ENCODE measurements at places on chromosomes 6 and 20. TPM values are rescaled to one million over a fixed set of nuclear protein-coding genes. Genes with fewer than 3 reads are reported as not detected.

DNA sequence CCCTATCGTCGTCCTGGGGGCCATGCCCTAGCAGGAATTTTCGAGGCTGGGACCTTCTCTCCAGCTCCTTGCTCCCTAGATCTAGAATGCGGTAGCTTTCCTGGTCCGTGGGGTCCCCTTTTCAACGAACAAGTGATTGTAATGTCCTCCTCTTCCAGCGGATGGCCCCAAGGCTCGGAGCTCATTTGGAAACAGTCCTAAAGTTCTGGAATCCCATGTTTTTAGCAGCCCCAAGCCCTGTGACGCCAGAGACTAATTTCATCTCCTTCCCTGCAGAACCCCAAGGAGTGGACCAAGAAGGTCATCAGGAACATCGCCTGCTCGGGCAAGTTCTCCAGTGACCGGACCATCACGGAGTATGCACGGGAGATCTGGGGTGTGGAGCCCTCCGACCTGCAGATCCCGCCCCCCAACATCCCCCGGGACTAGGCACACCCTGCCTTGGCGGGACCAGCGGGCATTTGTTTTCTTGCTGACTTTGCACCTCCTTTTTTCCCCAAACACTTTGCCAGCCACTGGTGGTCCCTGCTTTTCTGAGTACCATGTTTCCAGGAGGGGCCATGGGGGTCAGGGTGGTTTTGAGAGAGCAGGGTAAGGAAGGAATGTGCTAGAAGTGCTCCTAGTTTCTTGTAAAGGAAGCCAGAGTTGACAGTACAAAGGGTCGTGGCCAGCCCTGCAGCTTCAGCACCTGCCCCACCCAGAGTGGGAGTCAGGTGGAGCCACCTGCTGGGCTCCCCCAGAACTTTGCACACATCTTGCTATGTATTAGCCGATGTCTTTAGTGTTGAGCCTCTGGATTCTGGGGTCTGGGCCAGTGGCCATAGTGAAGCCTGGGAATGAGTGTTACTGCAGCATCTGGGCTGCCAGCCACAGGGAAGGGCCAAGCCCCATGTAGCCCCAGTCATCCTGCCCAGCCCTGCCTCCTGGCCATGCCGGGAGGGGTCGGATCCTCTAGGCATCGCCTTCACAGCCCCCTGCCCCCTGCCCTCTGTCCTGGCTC lies 48.5 kb downstream of the PYGB start:
- no peak for DNase-seq
- peak overlapping the region; percentile 80 for H3K27ac ChIP-seq
- H3K27me3 ChIP-seq: no peaks in the 10 kb centered on the region
- H3K36me3 ChIP-seq: no peaks in the 10 kb centered on the region

- peaks cover 27% of the 10 kb centered on the region for H3K4me1 ChIP-seq
- H3K27ac ChIP-seq: peak within 1 kb of the TSS; percentile 97
- DNase-seq: peak; percentile 98
- no peaks in the 10 kb centered on the region for H3K27me3 ChIP-seq
- no peaks in the 10 kb centered on the region for H3K36me3 ChIP-seq
Observed at GRCh38 chr6:89352278-89353117, at the start of gene UBE2J1. TSS of gene UBE2J1 (minus strand) at chr6:89352722. CDS start at chr6:89352569, 153 bp downstream.

- no peak overlapping the region for H3K27ac ChIP-seq
- H3K36me3 ChIP-seq: no peaks in the 10 kb centered on the region
Observed at GRCh38 chr6:41649596-41649995, 11.3 kb downstream of the MDFI start.

DNA sequence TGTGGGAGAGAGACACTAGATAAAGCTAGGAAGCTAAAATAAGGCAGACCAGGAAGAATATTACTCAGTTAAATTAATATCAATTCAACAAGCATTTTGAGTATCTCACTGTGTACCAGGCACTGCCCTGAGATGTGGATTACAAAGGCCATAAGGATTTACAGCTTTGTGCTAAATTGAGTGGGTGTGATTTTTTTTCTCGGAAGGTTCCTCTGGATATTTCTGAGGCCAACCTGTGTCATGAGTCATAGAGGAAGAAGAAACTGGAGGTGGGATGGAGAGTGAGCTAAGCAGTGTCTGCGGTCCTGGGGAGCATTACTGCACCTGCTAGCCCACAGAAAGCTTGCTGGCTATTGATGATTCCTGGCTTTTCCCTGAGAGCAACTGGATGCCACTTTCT lies 135.2 kb downstream of the RFPL4B start:
- no peaks in the 10 kb centered on the region for H3K27me3 ChIP-seq
- H3K4me1 ChIP-seq: no peaks in the 10 kb centered on the region
- DNase-seq: no peak
- no peak overlapping the region for H3K27ac ChIP-seq

DNA sequence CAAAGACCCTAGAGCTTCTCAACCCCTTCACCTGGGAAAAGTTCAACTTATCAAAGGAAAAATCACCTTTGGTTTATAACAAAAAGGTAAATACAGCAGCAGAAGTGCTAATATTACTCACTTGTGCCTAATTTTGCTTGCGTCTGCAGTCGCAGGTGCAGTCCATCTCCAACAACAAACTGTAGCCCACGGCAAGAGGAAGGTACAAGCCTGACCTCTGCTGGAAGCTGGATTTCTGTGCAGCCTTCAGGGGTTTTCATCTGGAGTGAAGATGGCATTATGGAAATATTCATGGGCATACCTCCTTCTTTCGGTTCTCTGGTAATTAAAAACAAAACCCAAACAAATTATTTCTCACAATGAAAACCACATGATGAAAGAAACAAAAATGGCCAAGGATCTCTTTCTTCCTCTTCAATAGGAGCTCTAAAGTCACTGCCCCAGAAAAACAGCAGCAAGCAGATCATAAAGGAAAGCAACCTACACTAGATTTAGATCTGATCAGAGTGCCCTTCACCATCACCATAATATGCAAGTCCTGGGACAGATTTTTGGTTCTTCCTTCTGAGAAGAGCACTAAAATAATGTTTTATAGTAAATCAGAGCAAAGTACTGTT lies 7.8 kb downstream of the UBE3D start:
- no peaks in the 10 kb centered on the region for H3K36me3 ChIP-seq
- peaks cover 3% of the 10 kb centered on the region for H3K4me1 ChIP-seq
- H3K27me3 ChIP-seq: no peaks in the 10 kb centered on the region
- H3K4me3 ChIP-seq: no peak overlapping the region
- DNase-seq: no peak

DNA sequence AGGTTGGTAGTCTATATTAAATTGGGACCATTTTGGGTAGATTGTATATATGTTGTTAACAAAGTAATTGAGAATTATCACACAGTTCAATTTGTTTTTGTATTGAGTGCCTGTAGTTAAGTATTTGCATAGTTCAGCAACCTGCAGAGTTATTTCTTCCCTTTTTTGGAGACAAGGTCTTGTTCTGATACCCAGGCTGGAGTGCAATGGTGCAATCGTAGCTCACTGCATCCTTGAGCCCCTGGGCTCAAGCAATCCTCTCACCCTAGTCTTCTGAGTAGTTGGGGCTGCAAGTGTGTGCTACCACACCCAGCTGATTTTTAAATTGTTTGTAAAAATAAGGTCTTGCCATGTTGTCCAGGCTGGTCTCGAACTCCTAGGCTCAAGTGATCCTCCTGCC lies 250.5 kb downstream of the UTRN start:
- peaks cover 90% of the 10 kb centered on the region for H3K36me3 ChIP-seq
- DNase-seq: no peak
- no peak overlapping the region for H3K27ac ChIP-seq
- no peaks in the 10 kb centered on the region for H3K27me3 ChIP-seq

DNA sequence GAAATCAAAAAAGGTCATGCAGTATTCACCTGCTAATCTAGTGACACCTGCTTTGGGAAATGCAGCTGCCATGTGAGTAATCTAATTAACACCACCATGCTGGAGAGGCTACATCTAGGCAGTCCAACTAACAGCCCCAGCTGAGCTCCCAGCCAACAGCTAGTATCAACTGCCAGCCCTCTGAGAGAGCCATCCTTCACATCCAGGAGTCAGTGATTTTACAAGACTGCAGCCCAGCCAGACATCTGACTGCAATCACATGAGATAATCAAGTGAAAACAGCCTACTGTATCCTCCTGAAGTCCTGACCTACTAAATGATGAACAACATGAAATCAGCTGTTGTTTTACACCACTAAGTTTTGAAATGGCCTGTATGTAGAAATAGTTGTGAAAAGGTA lies 298.4 kb downstream of the TRDN start:
- H3K4me1 ChIP-seq: no peaks in the 10 kb centered on the region
- no peak overlapping the region for H3K27ac ChIP-seq
- no peak for DNase-seq

- H3K27me3 ChIP-seq: no peaks in the 10 kb centered on the region
- no peak overlapping the region for H3K27ac ChIP-seq
- no peak overlapping the region for H3K4me3 ChIP-seq
- DNase-seq: no peak
Observed at GRCh38 chr20:2379511-2380229, 1.0 kb upstream of the TGM6 start.

- no peak for DNase-seq
- H3K27ac ChIP-seq: no peak overlapping the region
- no peaks in the 10 kb centered on the region for H3K36me3 ChIP-seq
- H3K27me3 ChIP-seq: no peaks in the 10 kb centered on the region
- H3K4me3 ChIP-seq: no peak overlapping the region
- no peaks in the 10 kb centered on the region for H3K4me1 ChIP-seq
Observed at GRCh38 chr6:34517966-34518365, 38.2 kb downstream of the SPDEF start.

DNA sequence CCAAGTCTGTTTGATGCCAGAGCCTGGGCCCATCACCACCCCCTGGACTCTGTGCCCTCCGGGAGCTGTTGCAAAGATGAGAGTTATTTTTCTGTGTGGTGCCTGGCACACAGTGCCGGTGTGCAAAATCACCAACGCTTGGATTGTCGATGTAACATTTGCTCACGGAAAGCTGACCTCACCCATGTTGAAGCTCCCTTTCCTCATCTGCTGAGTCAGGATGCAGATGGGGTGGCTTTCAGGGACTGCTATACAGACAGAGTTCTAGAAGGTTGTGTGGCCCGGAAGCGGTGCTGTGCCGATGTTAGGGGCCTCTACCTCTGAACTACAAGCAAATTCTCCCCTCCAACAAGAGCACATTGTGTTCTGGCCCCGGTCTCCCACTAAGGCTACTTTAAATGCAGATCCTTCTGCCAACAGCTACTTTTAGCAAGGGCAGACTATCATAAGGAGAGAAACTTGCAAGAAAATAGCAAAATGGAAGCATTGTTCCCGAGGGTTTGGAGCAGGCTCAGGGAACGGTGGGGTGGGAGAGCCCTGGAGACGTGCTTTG lies 34.0 kb downstream of the EYA2 start:
- peak overlapping the region; percentile 16 for H3K27ac ChIP-seq
- no peak for DNase-seq
- no peaks in the 10 kb centered on the region for H3K27me3 ChIP-seq
- peaks cover 17% of the 10 kb centered on the region for H3K4me1 ChIP-seq
- H3K36me3 ChIP-seq: no peaks in the 10 kb centered on the region
- H3K4me3 ChIP-seq: no peak overlapping the region

Gene RGS17
- total RNA-seq: 0.14 TPM

Gene OR2H2
- total RNA-seq: not detected

Gene TMX4
- 70.6 TPM for total RNA-seq

Gene TNFAIP3
- 4.7 TPM for total RNA-seq

Gene FAM120B
- 27.8 TPM for total RNA-seq

Data from heart left ventricle (tissue), 16 donors.